Astrocyte (in vitro differentiated cells and primary cell): ENCODE measurements at places on chromosomes 6 and 20. TPM values are rescaled to one million over a fixed set of nuclear protein-coding genes. Genes with fewer than 3 reads are reported as not detected.

Gene VSX1
- not detected in 2 replicates for total RNA-seq

Gene TMX4
- total RNA-seq, result 17.3 and 20.4 TPM in 2 replicates

Gene VGLL2
- 1.2 and 1.7 TPM in 2 replicates for total RNA-seq

Gene CRISP3
- not detected in 2 replicates for total RNA-seq

Gene PPARD
- 9.9 and 11.3 TPM in 2 replicates for total RNA-seq

Gene POM121L2
- total RNA-seq, result not detected in 2 replicates

Gene PI3
- not detected in 2 replicates for total RNA-seq

Gene IMPG1
- total RNA-seq, result not detected in 2 replicates

Gene BCAS4
- total RNA-seq, result 13.2 and 16.7 TPM in 2 replicates
